NCI-H1092 (cell line): ENCODE measurements at places on chromosomes 2 and 18.

DNA sequence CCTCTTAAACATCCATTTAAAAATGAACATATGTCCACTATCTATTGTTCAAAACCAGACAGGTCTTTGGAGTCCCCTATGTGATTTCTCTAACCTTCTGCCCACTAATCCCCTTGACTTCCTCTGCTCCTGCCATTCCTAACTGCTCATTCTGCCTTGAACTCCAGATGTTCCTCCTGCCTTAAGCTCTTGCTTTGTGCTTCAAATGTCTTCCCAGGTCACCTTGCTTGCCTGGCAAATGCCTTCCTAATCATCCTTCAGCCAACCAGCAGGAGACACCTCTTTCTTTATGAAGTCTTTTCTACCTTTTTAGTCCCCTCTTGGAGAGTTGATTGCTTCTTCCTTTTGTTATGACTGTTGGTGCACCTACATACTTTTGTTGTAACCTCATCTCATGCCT is 1043.0 kb upstream of the CHAC2 start:
- DNase-seq: no peak

DNA sequence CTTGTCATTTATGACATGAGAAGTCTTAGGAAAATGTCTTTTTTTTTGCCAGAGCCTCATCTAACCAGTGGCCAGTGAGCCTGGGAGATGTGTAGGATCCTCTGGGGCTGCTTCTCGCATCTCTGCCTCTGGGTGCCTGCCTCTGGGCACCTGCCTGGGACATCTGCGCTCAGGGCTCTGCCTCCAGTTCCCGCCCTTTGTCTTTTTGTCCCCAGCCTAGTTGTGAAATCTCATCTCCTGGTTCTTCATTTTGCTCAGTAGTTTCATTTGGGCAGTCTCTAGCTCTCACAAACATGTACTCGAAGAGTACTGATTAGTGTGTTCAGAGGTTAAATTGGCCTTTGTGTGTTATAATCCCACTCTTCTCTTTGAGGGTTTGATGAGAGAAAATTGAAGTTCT is 92.0 kb downstream of the LTBP1 start:
- no peak for DNase-seq

GRCh38 chr2:58064086-58064485 is 17.5 kb downstream of the VRK2 start:
- no peak for DNase-seq

GRCh38 chr2:30948130-30948529 is 140.9 kb upstream of the CAPN13 start:
- DNase-seq: no peak

DNA sequence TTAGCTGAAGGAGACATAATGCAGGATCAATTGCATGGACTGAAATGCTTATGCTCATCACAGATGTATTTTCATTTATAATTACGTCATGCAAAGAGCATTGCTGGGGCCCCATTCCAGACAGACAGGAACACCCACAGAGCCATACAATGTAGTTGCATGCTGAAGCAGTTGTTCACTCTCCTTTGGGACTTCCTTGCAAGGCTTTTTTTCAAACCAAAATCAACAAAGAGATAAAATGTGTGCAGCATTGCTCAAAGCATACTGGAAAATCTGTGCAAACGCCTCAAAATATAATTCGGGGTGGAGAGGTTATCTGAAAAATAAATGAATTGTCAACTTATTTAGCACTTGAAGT is 463.2 kb downstream of the CDH2 start:
- DNase-seq: peak; percentile 19

DNA sequence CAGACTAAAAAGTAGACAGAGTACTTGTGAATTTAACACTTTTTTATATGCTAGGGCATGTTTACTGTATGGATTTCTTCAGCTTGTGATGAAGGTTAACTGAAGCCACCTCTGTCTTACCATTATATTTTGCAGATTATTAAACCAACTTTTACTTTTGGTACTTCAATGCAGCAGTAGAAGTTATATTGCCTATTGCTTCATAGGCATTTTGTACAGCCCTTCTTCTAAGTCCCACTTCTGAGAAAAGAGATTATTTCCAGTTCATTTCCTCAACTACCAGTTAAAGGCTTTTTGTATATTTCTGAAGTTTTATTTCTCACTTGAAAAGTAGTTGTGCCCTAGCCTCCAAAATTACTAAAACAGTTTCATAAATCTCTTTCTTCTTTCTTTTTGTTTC is 256.4 kb upstream of the FBXO11 start:
- DNase-seq: no peak

GRCh38 chr2:161204846-161205245 is 44.6 kb downstream of the TANK start:
- DNase-seq: no peak

GRCh38 chr2:6943523-6943922 is 26.3 kb downstream of the RNF144A start:
- no peak for DNase-seq

DNA sequence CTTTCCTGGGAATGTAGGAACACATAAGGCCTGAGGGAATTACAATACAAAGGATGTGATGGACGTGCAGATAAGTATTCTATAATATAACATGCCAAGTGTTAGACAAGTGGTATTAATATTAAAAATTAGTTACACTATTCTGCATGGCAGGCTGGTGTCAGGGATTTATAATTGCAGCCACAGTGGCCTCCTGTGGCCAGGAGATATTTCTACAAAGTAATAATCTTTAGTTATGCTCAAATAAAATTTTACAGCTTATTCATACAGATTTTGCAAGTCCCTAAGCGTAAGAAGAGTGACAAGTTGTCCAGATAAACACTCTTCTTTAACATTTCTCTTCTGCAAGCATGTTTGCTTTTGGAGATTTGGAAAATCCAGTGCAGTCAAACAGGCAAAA is 90.4 kb upstream of the CBLN2 start:
- DNase-seq: no peak

DNA sequence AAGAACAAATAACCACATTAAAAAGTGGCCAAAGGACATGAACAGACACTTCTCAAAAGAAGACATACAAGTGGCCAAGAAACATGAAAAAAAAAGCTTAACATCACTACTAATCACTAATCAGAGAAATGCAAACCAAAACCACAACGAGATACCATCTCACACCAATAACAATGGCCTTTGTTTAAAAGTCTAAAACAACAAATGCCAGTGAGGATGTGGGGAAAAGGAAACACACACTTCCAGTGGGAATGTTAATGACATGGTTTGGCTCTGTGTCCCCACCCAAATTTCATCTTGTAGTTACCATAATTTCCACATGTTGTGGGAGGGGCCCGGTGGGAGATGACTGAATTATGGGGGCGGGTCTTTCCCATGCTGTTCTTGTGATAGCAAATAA is 147.1 kb downstream of the GALNT1 start:
- DNase-seq: no peak

GRCh38 chr2:169046440-169047151 is 15.5 kb upstream of the ABCB11 start:
- no peak for DNase-seq

DNA sequence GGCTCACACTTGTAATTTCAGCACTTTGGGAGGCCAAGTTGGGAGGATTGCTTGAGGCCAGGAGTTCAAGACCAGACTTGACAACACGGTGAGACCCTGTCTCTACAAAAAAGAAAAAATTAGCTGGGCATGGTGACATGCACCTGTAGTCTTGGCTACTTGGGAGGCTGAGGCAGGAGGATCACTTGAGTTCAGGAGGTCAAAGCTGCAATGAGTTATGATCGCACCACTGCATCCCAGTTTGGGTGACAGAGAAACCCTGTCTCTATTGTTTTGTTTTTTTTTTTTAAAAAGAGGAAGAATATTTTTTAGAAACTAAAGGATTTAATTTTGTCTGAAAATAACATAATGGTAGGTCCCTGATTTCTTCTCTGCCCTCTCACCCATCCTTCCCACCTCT is 79.4 kb upstream of the TMEM200C start:
- no peak for DNase-seq

- DNase-seq: no peak
These were observed 681 bp upstream of the PTPN18 start for GRCh38 chr2:130355172-130355577.

GRCh38 chr2:69561101-69561500 is 82.4 kb downstream of the AAK1 start:
- no peak for DNase-seq

GRCh38 chr18:9016633-9017166 is 85.8 kb upstream of the NDUFV2 start:
- no peak for DNase-seq

DNA sequence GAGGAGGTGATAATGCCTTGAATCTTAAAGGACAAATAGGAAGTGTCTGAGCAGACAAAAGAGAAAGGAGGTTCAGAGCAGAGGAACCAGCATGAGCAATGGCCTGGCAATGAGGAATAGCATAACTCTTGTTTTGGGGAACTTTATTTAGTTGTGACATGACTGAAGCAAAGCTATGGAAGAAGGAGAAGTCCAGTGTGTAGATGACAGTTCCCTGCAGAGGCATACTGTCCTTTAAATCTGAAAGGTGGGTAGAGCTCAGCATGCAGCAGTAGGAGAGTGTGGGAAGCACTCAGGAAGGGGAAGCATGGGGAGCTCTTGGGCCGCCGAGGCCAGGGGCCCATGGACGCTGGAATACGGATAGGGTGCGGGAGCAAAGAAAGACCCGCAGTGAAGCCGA is 173.8 kb downstream of the SEPTIN10 start:
- no peak for DNase-seq
